ENCODE measurements at places on chromosomes 4 and X.

DNA sequence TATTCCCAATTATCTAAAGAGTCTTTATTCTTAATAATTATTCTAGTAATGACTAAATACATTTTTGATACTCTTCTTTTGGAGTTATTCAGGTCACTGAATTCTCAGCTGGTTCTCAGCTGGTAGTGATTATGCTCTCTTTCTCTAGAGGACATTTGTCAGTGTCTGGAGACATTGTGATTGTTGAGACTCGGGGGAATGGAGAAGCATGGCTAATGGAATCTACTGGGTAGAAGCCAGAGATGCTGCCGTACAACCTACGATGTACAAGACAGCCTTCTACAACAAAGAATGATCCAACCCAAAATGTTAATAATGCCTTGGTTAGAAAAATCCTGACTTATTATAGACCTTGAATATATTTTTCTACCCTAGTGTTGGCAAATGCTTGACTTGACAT is 149.2 kb upstream of the ANKRD50 start:
- no peak for DNase-seq

GRCh38 chr4:119872371-119873016 is 194.2 kb downstream of the MAD2L1 start:
- no peak for DNase-seq

DNA sequence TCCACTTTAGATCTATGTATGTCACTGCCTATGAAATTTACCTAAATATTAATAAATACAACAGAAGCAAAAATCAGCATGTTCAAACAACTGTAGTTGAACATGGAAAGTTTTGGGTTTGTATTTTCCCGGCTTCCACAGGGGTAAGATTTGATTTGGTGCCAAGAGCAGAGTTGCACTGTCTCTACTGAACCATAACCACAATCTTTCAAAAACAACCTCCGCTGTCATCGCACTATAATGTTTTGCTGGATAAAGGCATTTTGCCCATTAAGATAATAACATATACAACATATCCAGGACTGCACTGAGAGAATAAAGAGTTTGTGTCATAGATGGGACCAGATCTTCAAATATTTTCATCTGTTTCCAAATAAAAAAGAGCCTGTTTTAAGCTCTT is 94.9 kb downstream of the TENM3 start:
- no peak for DNase-seq

DNA sequence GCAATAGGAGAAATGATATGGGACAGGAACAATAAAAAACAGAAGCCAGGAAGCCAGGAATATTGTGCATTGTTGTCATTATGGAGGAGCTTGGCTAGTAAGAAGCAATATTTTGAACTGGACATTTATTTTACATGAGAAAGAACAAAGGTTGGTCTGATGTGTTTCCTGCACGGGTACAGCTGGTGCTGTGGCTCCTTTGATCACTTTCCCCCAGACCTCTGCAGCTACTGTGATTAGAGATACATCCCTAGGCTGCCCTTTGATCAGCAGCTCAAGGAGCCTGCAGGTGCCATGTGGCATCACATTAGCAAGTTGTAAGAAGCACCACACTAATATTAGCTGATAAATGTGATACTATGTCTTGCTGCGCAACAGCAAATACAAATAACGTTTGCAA is 2.5 kb downstream of the PDGFC start:
- DNase-seq, result no peak

DNA sequence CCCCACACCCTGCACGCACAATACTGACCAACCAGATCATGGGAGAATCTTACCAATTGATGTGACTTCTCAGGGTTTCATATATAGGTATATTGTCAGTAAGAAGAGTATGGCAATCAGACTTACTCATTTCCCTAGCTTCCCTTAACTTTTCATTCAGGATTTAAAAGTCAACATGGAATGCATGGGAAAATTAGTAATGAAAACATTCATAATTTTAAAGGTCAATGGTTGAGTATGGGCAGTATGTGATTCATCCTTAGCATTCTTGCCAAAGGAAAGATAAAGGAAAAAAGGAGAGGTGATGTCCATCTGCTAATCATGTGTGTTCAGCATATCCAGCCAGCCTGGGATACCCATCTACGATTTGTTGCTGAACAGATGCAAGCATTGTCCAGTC is 4.0 kb downstream of the DIPK2B start:
- DNase-seq, result no peak

- DNase-seq, result no peak
These were observed 45.3 kb downstream of the RAB33B start for GRCh38 chr4:139499186-139499585.

GRCh38 chrX:151982222-151982621 is 7.7 kb upstream of the GABRE start:
- no peak for DNase-seq

GRCh38 chr4:34723605-34724004 is 1520.7 kb downstream of the ARAP2 start:
- no peak for DNase-seq

DNA sequence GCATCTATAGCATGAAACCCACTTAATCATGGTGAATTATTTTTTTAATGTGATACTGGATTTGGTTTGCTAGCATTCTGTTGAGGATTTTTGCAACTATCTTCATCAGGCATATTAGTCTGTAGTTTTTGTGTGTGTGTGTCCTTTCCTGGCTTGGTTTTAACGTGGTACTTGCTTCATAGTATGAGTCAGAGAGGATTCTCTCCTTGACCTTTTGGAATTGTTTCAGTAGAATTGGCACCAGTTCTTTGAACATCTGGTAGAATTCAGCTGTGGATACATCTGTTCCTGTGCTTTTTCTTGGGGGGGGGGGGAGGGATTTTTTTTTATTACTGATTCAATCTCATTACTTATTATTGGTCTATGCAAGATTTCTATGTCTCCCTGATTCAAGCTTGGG is 232.0 kb upstream of the KLF8 start:
- no peak for DNase-seq

DNA sequence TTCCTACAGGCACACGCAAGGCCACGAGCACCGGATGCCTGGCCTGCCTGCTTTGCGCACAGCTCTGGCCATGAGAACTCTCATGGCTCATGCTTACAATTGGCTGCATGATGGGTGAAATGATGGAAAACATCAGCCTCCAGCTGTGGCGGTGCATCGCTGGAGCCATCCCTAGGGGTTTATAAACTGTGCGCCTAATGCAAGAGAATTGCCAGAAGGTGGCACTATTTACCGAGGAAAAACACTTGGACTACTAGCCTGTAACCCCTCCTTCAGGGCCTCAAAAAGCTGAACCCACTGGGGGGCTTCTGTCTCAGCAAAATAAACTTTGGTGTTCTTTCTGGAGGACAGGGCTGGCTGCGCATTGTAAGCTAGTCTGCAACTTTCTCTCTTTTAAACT is 51.9 kb downstream of the PHKA2 start:
- DNase-seq, result no peak

GRCh38 chrX:30060718-30061117 is 154.6 kb upstream of the MAGEB2 start:
- no peak for DNase-seq

Measured in CD4-positive, alpha-beta T cell treated with Interleukin-6 for 4 hours (primary cell).